CD4-positive, alpha-beta T cell treated with Interleukin-1 beta for 1 hour (primary cell): ENCODE measurements at places on chromosomes 16 and 17.

GRCh38 chr16:84084570-84085270 is 32.0 kb downstream of the MBTPS1 start:
- peak; percentile 71 for DNase-seq

DNA sequence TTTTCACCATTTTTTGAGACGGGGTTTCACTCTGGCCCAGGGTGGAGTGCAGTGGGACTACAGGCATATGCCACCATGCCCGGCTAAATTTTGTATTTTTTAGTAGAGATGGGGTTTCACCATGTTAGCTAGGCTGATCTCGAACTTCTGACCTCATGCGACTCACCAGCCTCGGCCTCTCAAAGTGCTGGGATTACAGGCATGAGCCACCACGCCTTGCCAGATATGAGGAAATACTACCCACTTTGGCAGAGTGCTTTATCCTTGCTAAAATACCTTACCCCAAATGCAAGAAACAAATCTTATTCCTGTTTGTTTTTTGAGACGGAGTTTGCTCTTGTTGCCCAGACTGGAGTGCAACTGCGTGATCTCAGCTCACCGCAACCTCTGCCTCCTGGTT is 62.9 kb upstream of the MGAT5B start:
- no peak for DNase-seq

- no peak for DNase-seq
Measured at GRCh38 chr17:29474297-29474696, 84.1 kb downstream of the TAOK1 start.

DNA sequence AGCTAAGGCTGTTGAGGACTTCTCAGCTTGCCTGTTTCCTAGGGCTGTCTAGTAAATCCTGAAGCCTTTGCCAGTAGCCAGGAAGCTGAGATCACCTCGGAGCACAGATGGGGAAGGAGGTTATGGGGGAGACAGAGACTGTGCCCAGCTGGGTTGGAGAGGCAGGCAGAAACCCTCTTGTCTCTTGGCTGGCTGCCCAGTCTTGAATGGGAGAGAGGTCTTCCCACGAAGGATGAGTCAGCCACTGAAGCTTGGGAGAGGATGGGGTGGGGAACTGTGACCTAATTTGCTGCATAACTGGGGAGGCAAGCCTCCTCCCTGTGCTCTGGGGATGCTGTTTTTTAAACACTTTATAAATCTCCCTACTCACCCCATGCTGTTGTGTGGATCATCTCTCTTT is 69.8 kb downstream of the SHISA9 start:
- DNase-seq = no peak

DNA sequence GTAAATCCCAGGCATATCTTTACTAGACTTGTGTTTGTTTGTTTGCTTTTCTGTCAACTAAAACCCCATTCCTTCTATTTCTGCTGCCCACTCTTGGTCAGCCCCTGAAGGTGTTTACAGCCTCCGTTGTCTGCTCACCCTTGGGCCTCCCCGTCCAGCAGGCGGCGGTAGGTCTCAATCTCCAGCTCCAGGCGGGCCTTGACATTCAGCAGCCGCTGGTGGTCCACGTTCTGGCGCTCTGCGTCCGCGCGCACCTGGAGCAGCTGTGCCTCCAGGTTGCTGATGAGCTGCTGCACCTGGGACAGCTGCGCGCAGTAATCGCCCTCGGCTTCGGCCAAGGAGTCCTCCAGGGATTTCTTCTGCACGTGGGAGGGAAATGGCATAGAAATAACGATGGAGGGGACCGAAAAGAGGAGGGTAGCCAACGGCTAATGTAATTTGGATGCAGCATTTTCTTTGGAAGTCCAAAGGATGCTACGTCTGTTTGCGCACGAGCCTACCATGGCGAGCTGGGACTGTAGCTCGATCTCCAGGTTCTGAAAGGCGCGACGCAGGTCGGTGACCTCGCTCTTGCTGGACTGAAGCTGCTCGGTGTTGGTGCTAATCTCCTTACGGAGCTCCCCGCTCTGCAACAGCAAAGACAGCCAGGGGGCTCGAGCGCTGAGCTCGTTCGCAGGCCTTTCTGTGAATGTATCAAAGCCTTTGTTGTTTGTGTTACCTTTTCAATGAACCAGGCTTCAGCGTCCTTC is 3.9 kb downstream of the KRT12 start:
- DNase-seq = no peak

DNA sequence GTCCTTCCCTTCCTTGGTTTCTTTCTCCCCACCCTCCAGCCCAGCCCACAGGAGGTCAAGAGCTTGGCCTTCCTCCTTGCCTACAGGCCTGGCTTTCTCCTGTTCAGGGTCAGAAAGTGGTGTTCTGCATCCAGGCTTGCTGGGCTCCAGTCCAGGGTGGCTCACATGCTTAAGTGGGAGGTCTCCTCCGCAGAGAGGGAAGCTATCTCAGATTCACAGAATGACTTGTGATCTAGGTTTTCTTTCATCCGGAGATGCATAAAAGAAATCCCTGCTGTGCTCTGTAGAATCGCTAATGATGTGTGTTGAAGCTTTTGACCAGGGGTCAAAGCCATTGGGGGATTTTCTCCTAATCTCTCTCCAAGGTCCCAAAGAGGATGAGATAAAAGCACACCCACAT is 382.3 kb upstream of the EEF2KMT start:
- DNase-seq = no peak

- no peak for DNase-seq
Measured at GRCh38 chr16:2398520-2398919, 30.7 kb upstream of the CCNF start.

DNA sequence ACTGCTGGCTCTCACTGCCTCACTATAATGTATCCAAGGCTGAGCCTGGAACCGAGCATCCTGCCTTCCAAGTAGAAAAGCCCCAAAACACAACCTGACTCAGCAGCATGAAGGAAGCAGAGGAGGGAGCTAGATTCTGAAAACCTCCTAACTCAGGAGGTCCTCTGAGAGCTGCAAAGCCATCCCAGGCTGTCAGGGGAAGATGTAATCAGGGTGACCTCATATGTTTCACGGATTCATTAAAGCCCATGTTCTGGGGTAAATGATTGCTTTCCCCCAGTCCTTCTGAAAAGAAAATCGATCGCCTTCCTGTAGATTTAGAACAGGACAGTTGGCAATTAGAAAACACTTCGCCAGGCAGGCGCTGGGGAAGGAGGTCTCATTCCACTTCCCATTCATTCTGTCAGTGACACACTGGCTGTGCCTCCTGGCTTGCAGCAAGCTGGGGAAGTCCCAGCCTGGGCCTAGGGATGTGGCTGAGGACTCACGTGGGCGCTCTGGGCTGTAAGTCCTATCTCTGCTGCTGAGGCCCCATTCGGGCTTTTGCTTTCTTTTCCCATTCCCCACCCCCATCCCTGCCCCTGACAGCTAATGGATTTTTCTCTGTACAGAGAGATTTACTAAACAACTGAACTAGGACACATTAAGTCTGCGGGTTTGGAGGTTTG is 75.7 kb upstream of the TMEM132E start:
- DNase-seq = no peak

DNA sequence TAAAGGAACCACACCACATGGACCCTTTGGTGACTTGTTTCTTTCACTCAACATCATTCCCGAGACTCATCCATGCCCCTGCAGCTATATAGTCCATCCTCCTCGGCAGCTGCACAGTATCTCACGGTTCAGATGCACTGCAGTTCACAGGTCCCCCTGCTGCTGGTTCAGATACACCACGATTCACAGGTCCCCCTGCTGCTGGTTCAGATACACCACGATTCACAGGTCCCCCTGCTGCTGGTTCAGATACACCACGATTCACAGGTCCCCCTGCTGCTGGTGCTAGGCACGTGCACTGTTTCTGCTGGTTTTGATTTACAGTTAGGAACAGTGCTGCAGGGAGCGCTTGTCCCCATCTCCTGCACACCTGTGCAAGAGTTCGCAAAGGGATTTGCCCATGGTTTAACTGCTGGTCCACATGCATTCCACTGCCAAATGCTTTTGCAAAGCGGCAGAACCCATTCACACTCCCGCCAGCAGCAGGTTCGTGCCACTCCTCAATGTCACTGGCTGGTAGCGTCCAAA is 3.8 kb downstream of the HSDL1 start:
- no peak for DNase-seq

- DNase-seq = no peak
Measured at GRCh38 chr17:78609191-78609641, 32.0 kb upstream of the DNAH17 start.
